Stimulated activated CD4-positive, alpha-beta T cell treated with anti-CD3 and anti-CD28 coated beads, TNF-alpha, amount 100 ng/mL, for 24 hours (primary cell): ENCODE measurements at places on chromosomes 4 and X.
A peak's percentile ranks its signal among the peaks of the same experiment; 100 is the strongest.

GRCh38 chr4:181330654-181331201 is 912.5 kb upstream of the TENM3 start:
- no peak for DNase-seq

- DNase-seq, result no peak
Observed at GRCh38 chr4:46274717-46275116, 115.2 kb downstream of the GABRA2 start.

- DNase-seq, result no peak
Observed at GRCh38 chr4:113844369-113844768, 82.8 kb upstream of the CAMK2D start.

DNA sequence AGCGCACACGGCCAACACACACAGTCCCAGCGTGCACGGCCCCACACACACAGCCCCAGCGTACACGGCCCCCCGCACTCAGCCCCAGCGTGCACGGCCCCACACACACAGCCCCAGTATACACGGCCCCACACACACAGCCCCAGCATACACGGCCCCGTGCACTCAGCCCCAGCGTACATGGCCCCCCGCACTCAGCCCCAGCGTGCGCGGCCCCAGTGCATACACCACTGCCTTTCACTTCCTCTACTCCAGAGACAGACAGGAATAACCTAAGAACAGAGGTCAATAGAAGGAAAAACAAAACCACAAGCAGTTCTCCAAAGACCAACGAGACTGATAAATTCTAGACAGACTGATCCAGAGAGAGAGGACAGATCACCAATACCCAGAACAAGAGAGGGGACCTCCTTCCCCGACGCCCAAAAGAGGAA is 17.1 kb downstream of the GAK start:
- no peak for DNase-seq

GRCh38 chr4:112889619-112890527 is 159.6 kb upstream of the ANK2 start:
- DNase-seq, result no peak

- no peak for DNase-seq
Observed at GRCh38 chrX:56744996-56745395, 16.0 kb downstream of the NBDY start.

- DNase-seq, result no peak
Observed at GRCh38 chr4:122577189-122577553, 43.7 kb downstream of the IL21 start.

GRCh38 chr4:65089666-65090065 is 580.6 kb downstream of the EPHA5 start:
- no peak for DNase-seq

DNA sequence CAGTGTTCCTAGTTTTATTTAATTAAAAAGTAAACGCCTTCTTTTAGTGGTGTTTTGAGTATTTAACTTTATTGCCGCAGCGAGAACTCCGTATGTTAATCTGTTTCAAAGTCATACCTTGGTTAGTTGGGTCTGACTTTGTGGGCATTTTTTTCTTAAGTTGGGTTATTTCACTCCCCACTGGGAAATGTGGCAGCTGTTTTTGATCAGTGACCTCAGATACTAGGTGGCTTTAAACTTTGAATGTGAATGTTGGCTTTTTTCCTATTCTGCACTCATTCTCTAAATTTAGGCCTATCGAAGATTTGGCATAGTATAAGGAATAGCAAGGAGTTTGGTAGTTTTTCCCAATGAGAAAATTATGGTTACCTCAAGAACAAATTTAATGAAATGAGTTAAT is 85.9 kb downstream of the FIP1L1 start:
- DNase-seq, result no peak

DNA sequence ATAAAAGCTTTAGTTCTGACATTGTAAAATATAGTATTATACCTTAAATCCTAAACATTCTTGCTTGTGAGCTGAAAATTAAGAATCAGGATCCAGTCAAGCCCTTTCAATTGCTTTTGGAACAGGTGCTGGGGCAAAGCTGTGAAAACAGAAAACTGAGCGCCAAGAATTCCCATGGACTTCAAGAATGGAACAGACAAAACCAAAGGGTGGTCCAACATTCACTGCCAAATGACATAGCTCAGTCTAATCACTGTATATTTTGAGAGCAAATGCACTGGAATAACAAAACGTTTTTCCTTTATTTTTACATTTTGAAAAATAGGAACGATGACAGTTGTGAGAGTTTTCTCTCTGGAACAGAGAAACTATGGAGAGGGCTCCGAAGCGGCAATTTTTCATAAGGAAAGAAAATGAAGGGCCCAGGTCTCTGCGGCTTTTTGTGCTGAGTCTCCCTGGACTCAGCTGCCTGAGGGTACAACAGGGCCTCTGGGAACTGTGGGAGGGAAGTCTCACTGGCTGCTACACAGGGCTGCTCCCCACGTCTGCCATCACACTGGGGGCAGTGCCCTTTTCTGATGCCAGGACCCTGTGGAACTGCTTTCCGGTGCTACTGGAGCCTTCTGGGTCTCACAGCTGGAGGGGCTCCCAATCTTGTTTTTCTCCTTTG is 56.0 kb upstream of the BMPR1B start:
- no peak for DNase-seq

DNA sequence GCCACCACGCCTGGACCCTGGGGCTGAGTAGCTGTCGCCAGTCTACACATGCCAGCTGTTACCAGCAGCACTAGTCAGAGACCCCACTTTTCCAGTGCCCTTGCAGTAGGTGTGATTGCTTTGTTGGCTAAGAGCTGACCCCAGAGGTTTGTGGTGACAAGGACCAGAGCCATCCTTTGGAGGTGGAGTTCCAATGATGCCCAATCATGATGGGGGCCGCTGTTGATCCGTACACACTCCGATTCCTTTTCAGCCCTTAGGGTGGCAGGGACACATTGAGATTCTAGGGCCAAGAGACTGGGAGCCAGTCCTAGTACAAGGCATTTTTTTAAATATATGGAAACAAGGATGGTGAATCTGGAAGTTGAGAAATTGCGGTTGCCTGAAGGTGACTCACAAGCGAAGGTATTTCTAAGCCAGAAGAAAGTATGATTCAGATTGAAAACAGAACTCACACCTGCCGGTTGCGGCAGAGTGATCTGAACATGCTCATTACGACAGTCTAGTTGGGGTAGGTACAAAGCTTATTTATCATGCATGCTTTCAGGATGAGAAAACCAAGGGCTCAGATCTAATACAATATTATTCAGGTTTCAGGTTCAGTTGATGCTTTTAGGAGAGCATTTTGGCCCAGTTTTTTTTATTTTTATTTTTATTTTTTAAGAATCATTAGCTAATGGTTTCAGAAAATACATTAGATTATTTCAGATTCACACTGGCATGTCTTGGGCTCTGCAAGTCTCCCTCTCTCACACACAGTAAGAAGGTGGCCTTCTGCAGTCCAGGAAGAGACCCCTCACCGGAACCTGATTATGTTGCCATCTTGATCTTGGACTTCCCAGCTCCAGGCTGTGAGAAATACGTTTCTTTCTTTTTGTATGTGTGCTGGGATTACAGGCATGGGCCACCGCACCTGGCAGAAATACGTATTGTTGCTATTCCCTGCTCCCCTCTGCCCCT is 43.4 kb downstream of the SHROOM2 start:
- DNase-seq, result peak; percentile 6

DNA sequence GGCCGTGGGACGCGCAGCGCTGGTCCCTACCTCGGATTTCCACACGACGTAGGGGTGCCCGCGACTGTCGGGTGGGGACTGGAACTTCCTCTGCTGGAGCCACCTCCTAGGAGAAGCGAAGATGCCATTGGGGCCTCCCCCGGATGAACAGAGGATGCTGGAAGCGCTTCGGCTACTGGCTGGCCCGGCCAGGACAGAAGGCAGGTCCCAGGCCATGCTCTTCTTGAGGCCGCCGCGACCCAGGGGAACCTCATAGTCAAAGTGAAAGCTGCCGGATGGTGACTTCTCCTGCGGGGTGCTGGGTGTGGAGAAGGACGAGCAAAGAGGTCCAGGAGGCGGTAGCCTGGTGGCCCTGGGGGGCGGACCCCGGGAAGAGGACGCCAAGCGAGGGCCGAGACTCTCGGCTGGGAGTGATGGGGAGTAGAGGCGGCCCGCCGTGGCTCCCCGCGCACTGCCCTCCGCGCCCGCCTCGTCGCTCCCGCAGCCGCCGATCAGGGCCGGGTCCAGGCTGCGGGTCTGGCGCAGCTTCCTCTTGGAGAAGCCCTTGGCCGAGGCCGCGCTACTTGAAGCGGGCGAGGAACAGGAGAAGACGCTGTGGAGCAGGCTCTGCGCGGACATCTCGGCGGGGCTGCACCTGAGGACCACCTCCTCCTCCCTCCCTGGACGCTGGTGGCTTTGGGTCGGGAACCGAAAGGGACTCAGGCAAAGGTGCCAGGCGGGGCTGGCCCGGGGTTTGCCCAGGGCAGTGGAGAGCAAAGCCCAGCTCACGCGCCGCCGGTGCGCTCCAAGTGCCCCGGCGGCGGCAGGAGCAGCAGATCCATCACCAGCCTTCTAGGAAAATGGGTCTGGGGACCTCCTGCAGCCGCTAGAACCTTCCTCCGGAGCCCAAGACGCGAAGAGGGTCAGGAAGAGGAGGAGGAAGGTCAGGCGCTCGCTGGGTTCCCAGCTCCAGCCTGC is 1.2 kb downstream of the ARHGAP6 start:
- no peak for DNase-seq

- DNase-seq, result no peak
Observed at GRCh38 chr4:133592591-133592990, 443.5 kb downstream of the PCDH10 start.

- DNase-seq, result no peak
Observed at GRCh38 chr4:7160439-7160838, 31.9 kb upstream of the SORCS2 start.

- DNase-seq, result peak; percentile 14
Observed at GRCh38 chrX:13005661-13006473, 31.0 kb downstream of the TMSB4X start.
